ENCODE measurements at places on chromosomes 7 and 10.

DNA sequence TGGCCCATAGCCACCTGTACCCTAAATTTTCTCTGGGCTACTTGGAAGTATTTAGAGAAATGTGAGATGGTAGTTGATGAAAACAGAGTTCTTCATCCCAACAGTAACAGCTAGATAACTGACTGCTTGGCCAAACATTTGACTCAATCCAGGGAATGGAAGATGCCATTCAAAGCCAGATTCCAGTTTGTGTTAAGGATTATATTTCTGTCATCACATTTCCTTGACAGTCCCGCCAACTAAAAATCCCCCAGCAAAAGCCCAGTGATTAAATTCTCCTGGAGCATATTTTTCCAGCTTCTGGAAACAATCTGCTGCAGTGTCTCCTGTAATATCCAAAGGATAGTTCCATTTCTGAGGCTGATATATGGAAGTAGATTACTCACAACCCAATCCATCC, 45.4 kb upstream of the PTN start:
- no peak for DNase-seq

GRCh38 chr10:11335167-11335652, 276.2 kb downstream of the USP6NL start:
- DNase-seq, result no peak

GRCh38 chr10:101085846-101086245, 24.1 kb downstream of the KAZALD1 start:
- DNase-seq, result no peak

- no peak for DNase-seq
Measured at GRCh38 chr10:36097696-36098095, 455.6 kb upstream of the FZD8 start.

DNA sequence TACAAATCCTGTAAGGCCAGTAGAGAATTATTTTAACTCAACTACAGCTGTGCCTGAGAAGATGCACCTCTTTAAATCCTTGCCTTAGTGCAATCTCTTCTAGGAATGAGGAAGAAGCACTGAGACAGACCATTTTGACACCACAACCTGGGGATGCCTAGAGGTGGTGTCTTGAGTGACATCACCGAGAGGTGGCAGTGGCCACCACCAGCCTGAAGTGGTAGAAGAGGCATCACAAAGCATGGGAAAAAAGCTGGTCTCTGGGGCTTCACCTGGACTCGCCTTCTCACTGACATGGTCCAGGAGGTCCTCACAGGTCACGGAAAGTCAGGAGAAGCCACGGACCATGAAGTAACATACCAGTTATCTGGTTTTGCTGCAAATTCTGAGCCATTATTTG, 99.2 kb upstream of the PDLIM1 start:
- no peak for DNase-seq

- no peak for DNase-seq
Measured at GRCh38 chr7:50790381-50790780, 7.7 kb upstream of the GRB10 start.

DNA sequence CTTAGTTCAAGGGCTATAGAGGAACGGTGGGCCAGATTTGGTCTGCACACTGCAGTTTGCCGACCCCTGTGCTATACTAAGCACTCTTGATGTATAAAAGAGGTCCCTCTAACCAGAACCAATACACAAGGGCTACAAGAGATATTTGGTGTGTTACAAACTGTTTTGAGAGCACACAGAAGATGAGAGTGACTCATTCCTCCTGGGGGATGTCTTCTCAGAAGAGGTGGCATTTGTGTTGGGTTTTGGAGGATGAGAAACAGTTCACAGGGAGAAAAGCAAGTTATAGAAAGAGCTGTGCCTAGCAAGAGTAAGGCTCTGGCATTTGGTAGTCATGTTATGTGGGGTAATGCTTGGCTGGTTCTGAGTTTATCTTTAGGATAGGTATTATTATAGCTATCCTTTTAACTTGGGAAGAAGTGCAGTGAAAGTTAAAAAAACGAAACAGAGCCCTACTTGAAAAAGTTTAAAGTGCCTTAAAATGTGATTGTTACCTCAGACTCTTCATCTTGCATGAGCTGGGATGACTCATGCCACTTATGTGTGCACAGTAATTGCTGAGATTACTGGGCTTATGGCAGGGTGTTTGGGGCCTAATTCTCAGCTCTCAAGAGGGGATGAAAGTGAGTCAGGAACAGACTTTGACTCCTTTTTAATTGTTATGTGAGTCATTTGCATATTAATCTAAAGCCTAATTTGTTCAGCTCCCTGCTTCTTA, 160.4 kb downstream of the KIF20B start:
- DNase-seq, result no peak

DNA sequence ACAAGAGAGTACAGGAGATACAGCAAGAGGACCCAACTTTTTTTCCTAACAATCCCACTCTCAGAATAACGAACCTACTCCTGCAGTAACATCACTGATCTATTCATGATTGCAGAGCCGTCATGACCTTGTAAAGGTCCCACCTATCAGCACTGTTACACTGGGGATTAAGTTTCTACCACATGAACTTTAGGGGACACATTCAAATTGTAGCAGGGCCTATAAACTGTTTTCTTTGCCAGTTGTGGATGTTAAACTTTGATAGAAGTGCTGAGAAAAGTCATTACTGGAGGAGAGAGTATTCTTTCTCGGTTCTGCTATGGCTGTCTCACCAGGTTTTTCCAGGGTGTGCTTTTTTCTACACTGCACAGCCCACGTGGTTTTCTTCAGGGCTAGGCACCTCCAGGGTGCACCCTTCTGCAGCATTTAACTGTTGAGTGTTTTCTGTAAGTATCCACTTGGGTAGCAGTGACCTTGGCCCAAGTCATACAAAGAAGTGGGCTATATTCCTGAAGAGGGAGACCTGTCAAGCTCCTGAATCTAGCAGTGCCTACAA, 131.6 kb upstream of the AHR start:
- DNase-seq, result no peak

GRCh38 chr7:116328161-116328560, 117.8 kb downstream of the TES start:
- no peak for DNase-seq

DNA sequence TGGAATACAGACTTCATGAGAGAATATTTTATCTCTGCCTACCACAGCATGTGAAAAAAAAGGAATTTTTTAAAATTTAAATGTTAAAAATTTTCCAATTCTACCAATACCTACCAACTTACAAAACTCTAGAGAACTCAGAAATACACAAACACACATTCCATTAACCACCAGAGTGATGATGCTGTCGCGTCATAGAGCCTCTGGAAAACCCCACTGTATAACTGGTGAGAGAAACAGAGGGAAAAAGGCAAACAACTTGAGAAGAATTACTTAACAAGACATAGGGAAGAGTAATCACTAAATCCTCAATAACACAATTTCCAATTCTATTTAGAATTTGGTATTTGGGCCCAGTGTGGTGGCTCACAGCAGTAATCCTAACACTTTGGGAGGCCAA, 6.2 kb upstream of the SPOCK2 start:
- DNase-seq, result no peak

- DNase-seq, result no peak
Measured at GRCh38 chr7:44403176-44403759, 77.9 kb upstream of the CAMK2B start.

DNA sequence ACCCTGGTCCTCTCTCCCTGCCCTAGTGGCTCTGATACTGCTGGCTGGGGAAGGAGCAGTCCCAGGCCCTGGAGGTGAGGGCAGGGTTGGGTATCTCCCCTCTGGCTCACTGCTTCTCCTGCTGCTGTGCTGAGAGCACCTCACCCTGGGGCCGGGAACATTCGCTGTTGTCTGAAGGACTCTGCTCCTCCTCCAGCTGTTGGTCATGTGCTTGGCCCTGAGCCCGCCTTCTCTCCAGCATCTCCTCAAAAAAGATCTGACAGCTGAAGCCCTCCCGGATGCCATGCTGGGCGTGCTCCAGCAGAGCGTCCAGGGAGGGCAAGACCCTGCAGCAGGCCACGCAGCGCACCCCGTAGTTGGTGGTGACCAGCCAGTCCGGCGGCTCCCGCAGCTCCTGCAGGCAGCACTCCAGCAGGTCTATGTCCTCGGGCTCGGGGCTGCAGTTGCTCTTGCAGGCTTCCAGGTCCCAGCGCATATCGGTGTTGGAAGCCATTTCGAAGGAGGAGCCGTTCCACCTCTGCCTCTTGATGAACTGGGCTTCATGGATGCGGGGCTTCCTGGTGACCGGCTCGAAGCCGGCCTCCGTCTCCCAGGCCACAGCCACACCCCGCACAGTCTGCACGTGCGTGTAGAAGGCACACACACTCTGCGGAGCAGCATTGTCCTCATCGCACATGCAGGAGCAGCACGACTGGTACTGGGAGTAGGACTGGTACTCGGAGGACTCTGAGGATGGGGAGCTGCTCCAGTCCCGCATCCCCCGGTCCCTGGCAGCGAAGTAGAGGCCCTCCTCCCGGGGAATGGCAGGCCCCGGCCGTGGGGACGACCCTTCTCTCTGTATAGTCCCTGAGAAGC, 2.1 kb downstream of the FAM170B start:
- no peak for DNase-seq

GRCh38 chr10:88187472-88187871, 324.0 kb downstream of the PTEN start:
- no peak for DNase-seq

- DNase-seq, result no peak
Measured at GRCh38 chr10:99345350-99345749, 16.2 kb downstream of the CNNM1 start.

GRCh38 chr7:130197094-130197493, 8.1 kb downstream of the TMEM209 start:
- DNase-seq, result no peak

GRCh38 chr10:91389636-91390512, 20.3 kb upstream of the HECTD2 start:
- peak; percentile 51 for DNase-seq

DNA sequence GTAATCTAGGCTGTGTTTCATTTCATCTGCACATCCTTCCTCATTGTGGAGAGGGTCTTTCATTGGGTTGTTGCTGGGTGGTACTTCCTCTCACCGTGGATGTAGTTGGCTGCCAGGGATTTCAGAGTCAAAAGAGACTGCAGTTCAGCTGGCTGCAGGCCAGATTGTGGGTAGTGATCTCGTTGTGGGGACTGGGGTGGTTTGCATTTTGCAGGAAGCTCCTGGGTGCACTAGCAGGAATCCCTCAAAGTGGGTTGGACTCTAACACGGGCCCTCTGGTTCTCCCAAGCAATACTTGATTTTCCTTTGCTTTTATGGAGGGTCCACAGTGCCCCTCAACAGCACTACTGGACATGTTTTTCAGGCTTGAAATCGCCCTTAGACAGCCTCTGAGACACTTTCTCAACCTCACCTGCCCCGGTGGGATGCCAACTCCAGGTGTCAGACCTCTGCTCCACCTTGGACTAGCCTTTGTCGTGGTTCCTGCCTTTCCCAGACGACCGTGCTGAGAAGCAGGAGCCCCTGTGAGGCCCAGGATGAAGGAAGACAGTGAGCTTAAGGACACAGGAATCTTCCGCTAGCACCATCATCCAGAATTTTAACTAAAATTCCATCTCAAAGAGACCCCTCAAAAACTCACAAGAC, 23.9 kb upstream of the ZNF273 start:
- DNase-seq, result no peak

- DNase-seq, result no peak
Measured at GRCh38 chr7:151177310-151177709, 9.7 kb downstream of the ASB10 start.

GRCh38 chr10:80460399-80461207, 6.5 kb downstream of the TSPAN14 start:
- DNase-seq, result no peak

- DNase-seq, result no peak
Measured at GRCh38 chr10:57247271-57247670, 886.2 kb upstream of the ZWINT start.

DNA sequence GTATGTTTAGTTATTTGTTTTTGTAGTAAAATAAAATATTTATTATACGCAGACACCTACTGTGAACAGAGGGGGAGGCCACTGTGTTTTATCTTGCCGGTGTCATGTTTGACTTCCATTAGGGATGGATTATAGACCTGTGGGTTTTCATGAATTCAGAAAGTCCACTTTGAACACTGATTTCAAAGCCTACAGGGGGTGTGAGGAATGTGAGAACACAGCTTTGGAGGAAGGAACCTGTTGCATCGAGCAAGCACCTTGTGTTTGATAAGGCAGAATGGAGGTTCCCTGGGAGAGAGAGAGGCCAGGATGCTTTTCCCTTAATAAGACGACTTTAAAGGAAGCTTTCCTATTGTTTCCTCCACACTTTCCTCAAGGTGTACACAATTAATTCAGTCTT, 665.0 kb upstream of the MGMT start:
- no peak for DNase-seq

DNA sequence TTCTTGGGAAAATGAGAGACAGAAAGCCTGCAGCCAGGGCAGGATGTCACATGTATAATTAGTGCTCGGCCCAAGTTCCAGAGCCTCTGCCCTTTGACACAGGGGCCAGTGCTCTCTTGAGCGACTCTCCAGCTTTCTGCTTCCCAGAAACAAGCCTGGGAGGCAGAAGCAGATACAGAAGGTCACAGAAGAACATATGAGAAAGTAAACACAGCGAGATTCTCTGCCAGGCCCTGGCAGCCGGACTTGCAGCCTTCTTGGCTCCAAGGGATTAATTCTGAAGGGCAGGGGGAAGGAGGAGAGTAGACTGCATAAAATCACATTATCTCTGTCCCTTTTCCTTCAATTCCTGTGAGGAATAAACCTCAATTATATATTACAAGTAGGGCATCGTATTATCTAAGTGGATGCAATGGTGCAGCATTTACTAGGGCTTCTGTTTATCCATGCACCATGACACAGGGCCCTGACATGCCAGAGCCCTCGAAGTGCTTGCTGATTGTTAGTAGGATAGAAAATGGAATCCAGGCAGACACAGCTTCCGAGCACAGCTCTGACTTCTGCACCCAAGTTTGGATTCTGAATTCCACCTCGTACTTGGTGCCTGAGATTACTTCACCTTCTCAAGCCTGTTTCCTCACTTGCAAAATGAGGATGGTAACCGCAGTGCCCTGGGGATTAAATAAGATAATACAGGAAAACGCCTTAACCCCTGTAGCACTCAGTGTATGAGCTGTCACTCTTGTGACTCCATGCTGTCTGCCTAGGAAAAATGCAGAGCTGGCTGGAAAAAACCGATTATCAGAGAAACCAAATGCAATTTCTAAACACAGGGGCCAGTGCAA, 536.5 kb downstream of the TNS3 start:
- no peak for DNase-seq

GRCh38 chr10:7345717-7346116, 65.1 kb downstream of the SFMBT2 start:
- no peak for DNase-seq

GRCh38 chr7:29360633-29361625, 166.4 kb downstream of the CHN2 start:
- no peak for DNase-seq

- DNase-seq, result no peak
Measured at GRCh38 chr7:158824028-158824427, 5.3 kb downstream of the ESYT2 start.

- DNase-seq, result no peak
Measured at GRCh38 chr10:69045441-69046300, 42.2 kb upstream of the SRGN start.

- DNase-seq, result no peak
Measured at GRCh38 chr7:42930889-42931288, 1.1 kb downstream of the PSMA2 start.

DNA sequence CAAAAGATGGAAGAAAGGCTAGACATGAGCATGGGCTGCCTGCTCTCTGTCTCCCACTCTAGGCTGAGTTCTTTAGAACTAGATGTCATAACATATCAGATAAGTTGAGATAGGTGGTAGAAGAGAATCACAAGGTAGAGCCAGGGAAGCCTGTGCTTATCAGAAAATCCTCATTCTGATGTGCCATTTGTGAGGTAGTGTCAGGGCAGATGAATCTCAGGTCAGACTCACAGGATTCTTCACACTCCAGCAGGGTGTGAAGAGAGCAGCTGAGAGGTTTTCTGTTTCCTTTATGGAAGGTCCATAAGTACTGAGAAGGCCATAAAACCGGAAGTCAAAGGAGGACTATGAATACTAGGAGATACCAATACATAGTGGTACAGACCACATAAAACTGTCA, 132.9 kb downstream of the RNLS start:
- DNase-seq, result no peak

Measured in forelimb muscle (tissue), 1 donor.